ENCODE measurements at places on chromosomes 7 and 10.

DNA sequence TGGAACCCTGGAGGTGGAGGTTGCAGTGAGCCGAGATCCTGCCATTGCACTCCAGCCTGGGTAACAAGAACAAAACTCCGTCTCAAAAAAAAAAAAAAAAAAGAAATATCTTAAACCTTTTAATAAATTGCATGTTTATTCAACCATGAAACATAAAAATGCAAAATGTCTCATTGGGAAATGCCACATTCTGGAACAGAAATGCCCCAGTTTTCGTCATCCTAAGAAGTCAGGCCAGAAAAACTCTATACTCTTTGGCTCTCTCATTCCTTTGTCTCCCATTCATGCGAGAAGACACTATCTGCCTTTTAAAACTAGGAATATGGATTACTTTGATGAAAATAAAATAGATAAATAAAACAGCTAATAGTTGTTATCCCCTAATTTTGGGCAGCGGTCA lies 21.5 kb upstream of the ABLIM1 start:
- no peak for DNase-seq

DNA sequence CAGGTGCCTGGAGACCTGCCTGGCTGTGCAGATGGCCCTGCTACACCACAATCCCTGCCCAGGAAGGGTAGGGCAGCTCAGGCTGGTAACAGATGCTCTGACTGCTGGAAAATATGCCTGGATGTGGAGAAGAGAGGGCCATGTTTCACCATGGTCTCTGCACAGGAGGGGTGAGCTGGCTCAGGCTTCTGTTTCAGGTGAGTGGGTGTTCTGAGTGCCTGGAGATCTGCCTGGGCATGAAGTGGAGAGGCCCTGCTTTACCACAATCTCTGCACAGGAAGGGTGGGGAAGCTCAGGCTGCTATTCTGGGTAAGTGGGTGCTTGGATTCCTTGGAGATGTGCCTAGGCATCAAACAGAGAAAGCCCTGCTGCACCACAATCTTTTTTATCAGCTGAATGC lies 350.1 kb downstream of the KIF20B start:
- peak; percentile 87 for DNase-seq

DNA sequence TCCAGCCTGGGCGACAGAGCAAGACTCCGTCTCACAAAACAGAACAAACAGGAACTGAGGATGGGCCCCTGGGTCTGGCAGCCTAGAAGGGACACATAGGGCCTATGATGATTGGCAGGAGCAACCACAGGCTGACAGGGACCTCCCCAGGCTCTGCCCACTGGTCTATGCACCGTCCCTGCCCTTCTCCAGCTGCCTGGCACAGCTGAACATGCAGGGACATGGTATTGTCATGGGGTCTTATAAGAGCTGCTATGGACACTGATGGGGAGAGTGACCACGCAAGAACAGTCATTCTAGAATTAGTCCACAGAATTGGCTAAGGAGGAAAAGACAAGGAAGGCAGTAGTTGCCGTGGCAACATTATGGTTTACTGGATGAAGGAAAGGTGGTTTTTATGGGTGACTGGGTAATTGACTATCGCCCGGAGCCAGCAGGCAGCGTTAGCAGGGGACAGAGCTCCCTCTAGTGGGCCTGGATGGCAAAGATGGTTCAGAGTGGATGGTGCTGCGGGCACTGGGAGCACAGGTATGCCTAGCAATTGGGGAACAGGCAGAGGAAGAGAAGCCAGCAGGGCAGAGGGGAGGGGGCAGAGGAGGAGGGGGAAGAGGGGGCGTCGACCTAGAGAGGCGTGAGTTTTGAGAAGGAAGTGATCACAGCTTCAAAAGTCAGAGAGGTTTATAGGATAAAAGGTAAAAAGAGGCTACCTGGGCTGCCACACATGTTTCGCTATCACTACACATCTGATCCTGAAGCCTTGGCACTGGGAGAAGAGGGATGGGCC lies 7.8 kb upstream of the TRIM56 start:
- peak; percentile 81 for DNase-seq

DNA sequence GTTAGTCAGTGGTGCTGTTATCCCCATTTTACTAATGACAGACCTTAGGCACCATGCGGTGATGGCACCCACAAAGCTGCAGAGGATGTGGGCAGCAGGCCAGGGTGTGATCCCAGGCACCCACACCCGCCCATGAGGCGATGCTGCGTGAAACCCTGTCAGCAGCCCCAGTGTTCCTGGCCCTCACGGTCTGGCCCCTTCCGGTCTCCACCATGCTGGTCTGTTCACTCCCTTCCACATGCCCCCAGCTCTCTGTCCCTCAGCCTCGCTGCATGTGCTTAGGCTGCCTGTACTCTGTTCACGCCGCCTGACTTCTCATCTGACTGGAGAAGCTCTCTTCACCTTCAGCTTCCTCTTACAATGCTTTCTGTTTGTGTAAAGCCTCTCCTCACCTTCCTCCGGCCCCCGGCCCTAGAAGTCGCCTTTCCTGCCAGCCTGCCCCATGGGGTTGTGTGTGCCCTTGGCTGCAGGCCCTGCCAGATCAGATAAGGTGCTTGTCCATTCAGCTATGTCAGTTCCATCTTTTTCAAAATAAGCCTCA lies 17.6 kb upstream of the ORAI2 start:
- no peak for DNase-seq

GRCh38 chr10:44860811-44861736 lies 50.1 kb upstream of the TMEM72 start:
- no peak for DNase-seq

DNA sequence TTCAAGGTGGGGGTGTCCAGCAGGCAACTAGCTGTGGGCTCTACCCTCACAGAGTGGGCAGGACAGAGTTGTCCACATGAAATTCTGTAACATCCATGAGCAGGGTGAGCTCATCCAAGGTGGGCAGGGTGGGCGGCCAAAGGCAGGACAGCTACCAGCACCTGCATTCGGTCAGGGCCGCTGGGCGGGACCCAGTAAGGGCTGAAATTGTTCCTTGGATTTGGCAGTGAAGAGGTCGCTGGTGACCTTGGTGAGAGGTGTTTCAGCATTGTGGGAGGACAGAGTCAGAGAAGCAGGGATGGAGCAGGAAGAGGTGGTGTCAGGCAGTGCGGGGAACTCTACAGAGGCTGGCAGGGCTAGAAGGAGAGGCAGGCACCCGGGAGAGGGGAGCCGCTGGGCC lies 23.9 kb downstream of the ADCYAP1R1 start:
- DNase-seq = no peak

DNA sequence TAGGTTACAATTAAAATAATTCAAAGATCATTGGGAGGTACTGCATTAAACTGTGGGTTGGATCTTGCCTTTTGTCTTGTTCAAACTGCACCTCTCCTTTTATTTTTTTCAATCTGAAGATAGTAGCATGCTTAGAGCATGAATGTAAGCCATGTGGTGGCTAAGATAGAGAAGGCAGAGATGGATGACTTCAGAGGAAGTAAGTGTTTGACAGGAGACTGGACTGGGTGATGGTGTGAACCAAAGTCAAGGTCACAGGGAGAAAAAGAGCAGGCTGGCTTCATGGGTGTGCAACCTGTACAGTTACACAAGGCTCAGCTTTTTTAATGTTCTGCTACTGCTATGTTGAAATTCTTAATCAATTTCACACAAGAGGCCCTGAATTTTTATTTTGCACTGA lies 85.6 kb downstream of the ZEB1 start:
- no peak for DNase-seq

GRCh38 chr10:43166880-43167497 lies 28.7 kb downstream of the CSGALNACT2 start:
- no peak for DNase-seq

- peak; percentile 18 for DNase-seq
Observed at GRCh38 chr7:43834463-43835251, 34.7 kb downstream of the MRPS24 start.

DNA sequence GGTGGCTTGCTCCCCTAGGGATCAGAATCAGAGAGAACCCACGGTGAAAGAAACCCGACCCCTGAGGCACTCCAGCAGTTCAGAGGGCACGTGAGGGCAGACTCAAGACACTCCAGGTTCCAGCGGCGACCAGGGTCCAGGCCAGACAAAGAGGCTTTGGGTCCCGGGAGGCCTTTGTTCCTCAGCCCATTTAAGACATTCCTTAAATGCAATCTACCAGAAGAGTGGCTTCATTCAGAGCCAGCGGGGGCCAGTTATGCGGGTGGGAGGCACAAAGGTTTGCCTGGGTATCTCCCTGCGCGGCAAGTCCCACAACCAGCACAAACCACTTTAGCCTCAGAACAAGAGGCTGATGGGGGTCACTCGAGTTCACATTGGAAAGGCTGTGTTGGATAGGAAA lies 53.6 kb downstream of the AFAP1L2 start:
- no peak for DNase-seq

- DNase-seq = no peak
Observed at GRCh38 chr10:79468015-79468560, 22.7 kb upstream of the ZCCHC24 start.

- DNase-seq = no peak
Observed at GRCh38 chr7:45192621-45193041, 35.0 kb downstream of the RAMP3 start.

DNA sequence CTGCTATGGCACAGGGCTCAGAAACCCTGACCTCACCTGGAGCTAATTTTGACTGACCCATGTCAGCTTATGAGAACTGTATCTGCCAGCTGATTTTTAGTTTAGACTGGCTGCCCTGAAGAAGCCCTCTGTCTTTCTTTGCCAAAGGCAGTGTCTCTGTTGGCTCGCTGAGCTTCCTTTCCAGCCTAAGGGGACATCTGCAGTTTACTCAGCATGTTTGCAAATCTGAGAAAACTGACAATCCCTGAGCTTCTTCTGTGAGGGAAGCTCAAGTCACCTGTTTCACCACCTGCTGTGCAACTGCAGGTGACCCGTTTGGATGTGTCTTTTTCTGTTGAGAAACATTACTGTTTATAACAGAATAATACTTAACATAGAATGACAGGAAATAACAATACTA lies 46.0 kb downstream of the PRKAR2B start:
- no peak for DNase-seq

GRCh38 chr10:96995851-96996250 lies 163.8 kb downstream of the LCOR start:
- no peak for DNase-seq

- no peak for DNase-seq
Observed at GRCh38 chr10:62514079-62514693, 140.0 kb downstream of the ZNF365 start.

- DNase-seq = no peak
Observed at GRCh38 chr10:91953600-91954160, 30.1 kb downstream of the BTAF1 start.

DNA sequence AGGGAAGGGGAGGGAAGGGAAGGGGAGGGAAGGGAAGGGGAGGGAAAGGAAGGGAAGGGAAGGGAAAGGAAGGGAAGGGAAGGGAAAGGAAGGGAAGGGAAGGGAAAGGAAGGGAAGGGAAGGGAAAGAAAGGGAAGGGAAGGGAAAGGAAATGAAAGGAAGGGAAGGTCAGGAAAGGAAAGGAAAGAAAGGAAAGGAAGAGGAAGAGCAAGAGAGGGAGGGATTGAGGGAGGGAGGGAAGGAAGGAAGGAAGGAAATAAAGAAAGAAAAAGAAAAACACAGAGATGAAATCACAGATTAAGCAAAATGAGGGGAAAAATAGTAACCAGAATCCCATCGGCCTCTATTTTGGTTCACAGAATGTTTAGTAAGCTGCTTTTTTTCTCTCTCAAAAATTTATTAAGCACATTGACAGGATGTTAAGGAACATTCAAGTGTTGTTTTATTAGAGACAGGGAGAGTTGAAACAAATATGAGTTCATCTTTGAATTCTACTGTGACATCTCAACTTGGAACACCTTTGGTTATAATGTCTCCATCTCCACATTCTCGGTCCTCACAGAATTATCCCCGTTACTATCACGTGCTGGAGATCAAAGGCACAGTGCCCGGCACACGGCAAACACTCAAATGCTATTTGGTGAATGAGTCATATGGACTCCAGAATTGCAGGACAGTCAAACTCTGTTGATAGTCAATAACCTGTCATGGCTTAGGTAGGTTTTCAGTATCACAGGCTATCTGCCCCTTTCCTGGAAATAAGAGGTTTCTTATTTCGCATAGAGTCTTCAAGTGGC lies 52.4 kb downstream of the ABCB1 start:
- DNase-seq = no peak

DNA sequence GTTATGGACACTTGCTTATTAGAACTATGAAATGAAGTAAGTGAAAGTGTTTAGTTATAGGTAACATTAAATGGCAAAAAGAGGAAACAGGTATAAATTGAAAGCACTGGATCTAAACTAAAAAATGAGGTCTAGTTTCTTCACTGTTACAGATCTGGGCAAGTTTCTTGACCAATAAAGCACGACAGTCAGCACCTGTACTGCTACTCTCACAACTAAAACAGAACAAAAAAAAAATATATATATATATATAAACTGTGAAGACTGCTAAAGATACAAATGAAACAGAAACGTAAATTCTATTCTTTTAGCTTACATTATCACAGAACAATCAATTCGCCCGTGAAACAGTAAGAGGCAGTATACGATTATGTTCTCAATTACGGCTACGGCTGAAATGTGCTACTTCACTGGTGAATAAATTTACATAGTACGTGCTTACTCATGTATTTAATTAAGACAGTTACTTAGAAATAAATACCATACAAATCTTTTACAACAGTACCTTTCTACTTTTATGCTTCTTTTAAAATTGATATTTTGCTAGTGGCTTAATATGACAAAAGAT lies 4.2 kb downstream of the AHR start:
- DNase-seq = peak; percentile 76

- no peak for DNase-seq
Observed at GRCh38 chr7:150981644-150982043, 3.5 kb upstream of the KCNH2 start.

- no peak for DNase-seq
Observed at GRCh38 chr10:45451407-45451806, 77.4 kb downstream of the ALOX5 start.

GRCh38 chr10:12482587-12482986 lies 133.2 kb downstream of the CAMK1D start:
- no peak for DNase-seq
